ENCODE measurements at places on chromosomes 7 and 10.
A peak's percentile ranks its signal among the peaks of the same experiment; 100 is the strongest.

- no peak for DNase-seq
Measured at GRCh38 chr10:107425931-107426553, 261.5 kb upstream of the SORCS1 start.

DNA sequence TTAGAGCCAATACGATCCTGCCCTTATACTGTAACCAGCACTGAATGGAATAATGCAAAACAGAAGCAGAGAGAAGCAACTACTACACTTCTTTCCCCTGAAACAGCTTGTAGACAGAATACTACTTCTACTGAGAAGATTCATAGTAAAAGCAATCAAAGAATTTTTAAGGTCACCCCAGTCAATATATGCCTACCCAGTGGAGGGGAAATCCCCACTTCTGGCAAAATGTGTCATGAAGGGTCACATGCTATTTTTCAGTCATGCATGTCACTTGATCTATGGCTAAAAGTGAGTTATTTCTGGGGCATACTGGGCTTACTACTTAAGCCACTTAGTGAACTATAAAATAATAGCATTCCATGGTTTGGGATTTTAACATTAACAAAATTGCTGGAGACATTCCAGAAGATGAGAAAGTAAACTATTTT lies 25.6 kb downstream of the IRF5 start:
- DNase-seq = no peak

GRCh38 chr7:151129117-151129959 lies 38.2 kb downstream of the GBX1 start:
- no peak for DNase-seq

DNA sequence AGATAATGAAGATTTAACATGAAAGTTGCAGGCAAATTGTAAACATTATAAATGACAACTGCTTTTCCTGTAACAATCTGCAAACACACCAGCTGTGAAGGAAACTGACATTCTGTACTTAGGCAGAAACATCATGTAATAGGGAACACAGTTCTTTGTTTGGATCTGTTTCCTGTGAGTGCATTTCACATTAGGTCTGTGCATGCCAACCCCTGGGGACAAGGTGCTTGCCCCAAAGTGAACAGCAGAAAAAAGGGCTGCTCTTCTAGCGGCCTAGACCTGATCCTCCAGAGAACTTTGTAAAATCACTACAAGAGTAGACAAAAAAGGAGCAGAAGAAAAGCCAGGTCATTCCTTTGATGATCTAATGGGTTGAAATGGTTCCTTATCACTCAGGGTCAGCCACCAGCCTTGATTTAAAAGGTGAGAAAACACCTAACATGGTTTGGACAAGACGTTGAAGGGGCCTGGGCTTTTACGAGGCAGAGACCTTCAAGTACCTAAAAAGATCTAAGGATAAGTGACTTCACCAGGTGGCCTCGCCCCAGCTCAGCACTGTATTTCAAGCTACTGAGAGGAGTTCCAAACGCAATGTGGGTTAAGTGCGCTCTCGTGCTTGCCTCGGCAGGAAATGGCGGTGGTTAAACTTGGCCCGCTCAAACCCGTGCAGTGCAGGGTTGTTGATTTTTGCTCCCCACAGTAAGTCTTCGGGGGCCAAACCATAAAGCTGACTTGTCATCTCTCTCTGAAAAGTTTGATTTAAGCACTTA lies 249.7 kb downstream of the CREB5 start:
- DNase-seq = no peak

DNA sequence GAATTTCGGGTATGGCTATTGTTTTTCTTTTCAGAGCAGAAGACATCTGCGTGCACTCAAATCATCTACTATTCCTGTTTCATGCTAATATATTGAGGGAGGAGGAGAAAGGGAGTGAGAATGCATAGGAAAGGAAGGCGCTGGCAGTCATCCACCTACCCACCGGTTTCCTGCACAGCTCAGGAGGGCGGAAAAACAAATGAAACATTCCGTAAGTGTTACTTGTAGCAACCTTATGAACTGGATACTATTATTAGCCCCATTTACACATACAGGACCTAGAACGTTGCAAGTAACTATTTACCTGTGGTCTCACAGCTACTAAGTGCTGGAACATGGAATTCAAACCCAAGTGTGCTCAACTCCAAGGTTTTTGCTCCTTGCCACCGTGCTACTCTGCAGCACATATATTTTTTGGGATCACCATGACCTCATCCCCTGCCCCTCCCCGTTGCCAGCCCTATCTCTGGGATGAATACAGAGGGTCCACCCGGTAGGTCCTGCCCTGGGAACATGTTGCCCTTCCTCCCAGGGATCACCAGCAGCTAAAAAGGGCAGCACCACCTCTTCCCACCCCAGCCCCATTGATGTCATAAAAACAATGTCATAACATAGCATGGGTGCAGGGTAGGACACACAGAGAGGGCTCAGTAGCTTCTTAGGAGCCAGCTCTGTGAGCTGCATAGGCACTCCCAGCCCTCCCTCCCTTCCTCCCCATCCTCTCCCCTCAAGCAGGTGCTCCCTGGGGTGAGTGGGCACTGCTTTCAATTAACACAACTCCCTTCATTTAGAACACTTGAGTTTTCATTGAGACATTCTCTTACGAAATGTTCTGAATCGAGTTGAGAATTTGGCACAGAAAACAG lies 16.9 kb downstream of the GFRA1 start:
- no peak for DNase-seq

DNA sequence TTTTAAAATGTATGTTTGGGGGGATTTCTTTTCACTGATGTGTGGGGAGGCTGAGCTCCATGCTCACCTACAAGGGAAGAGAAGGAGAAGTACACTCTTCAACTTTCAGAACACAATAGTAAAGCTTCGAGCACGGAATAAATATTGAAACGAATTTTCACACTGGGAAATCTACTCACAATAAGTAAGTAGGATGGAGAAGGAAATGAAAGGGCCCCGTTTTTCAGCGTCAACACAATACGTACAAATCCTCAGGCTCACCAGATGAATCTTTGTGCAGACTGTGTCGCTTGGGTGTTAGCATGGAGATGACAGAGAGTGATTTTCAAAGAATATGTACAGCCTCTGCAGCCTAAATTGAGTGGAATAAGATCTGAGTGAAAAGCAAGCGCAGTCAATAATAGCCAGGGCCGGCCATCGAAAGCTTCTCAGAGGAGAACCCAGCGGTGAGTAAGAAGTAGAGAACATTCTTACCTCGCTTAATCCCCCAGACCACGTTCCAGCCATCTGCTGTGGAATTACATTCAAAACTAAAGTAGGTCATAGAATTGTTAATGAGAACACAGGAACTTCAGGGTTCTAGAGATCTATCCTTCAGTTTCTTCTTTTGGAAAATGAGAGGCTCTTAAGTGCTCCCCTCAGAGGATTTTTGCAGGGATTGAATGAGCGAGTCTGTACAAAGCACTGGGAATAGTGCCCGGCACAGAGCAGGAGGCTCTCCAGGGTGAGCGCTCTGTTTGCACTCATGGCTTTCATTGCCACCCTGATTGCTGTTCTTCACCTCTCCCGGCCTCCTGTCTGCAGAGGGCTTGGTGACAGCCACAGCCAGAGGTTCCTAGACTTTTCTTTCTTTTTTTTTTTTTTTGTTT lies 292.8 kb downstream of the SFMBT2 start:
- no peak for DNase-seq

- DNase-seq = no peak
Measured at GRCh38 chr7:51187941-51188340, 128.7 kb downstream of the COBL start.

DNA sequence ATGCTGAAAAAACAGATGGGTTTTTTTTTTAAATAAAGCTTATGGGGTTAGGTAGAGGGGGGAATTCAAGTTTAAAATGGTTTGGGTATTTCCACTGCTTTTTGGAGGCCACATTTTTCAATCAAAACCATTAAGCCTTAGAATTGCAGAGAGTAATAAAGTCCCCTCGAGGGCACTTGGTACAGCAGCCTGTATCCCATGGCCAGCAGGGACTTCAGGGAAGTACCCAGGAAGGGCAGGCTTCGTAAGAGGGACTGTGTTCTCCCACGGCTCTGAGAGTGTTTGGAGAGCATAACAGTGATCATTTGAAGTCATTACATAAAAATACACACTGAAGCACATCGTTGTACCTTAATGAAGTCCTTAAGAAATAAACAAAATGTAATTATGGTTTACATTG lies 432.7 kb downstream of the DPP6 start:
- no peak for DNase-seq

GRCh38 chr10:86723009-86723408 lies 33.4 kb upstream of the BMPR1A start:
- DNase-seq = no peak

GRCh38 chr10:101710059-101710695 lies 15.2 kb upstream of the FBXW4 start:
- DNase-seq = no peak

- no peak for DNase-seq
Measured at GRCh38 chr10:35225204-35225603, 98.6 kb downstream of the CREM start.

DNA sequence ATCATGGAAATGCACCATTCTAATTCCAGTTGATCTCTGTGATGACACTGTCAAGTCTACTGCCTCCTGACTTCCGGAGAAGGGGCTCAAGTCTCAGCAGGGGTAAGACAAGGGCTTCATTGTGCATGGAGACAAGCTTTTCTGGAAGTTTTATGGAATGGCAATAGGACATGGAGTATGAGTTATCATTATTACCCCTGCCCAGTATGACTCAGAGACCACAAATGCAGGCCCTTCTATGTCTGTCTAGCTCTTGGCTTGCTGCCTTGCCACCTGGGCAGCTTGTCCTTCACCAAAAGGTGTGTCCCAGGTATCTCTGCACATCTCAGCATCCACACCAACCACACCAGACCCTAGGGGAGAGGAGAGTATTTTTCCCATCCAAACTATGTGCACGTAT lies 34.9 kb upstream of the KIAA1217 start:
- DNase-seq = no peak

DNA sequence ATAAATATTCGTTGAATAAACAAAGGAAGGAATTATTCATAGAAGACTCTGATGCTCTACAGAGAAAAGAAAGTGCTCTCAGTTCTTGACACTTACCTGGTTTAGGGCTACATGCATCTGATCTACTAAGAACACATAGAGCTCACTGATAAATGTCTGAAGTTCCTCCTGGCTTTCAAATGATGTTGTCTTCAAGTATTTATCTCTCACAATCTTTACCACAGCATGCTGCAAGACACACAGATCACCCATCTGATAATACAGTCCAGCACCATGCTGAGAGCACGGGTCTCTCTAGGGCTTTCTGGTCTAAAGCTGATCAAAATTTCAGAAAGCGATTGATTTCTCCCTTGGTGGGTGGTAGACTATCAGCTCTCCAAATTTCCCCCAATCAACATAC lies 44.5 kb upstream of the MRPS16 start:
- DNase-seq = no peak

DNA sequence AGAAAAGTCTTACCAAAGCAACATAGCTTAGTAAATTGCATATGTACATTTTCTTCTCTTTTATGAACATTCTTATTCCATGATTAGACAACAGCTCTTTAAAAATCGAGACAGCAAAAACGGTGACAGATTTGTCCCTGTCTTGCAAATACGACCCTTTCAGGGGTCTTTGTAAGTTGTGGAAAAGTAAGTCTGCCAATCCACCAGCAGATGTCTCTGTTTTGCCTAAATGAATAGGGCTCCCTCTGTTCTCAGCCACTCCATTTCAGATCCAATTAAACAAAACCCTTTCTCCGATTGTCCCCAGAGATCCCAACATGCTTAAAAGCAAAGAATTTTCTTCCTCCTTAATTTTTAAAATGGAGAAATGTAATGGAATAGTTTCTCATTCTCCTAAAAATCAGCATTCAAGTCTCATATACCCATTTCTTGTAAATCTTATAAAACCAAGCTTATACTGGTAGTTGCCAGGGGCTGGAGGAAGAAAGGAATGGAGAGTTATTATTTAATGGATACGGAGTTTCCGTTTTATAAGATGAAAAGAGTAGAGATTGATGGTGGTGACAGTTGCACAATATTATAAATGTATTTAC lies 61.0 kb upstream of the NFE2L3 start:
- DNase-seq = peak; percentile 37

- DNase-seq = peak; percentile 80
Measured at GRCh38 chr7:135281363-135281949, 47.8 kb downstream of the STRA8 start.

DNA sequence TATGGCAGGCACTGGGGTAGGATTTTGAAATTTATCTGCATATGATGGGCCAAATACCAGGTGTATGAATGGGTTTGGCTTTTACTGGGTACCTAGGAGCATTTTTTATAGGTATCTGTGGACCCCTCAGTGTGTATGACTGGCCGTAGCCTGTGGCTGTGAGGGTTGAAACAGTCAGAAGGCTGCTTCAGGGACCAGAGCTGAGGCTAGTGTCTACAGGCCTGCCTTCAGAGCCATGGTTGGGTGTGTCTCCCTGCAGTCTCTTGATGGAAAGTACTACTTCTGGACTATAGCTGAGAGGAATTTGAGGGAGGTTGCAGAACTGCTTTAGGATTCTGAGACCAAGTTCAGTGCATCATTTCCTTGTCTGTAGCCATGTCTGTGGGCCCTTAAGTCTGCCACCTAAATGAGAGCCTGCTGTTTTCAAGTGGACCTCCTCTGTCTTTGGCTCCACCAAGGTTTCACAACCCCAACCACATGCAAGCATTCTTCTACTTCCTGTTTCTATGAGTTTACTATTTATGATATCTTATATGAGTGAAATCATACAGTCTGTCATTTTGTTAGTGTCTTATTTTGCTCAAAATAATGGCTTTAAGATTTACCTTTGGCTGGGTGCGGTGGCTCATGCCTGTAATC lies 19.9 kb upstream of the ZNF138 start:
- no peak for DNase-seq

GRCh38 chr10:86365346-86366032 lies 1.1 kb downstream of the GRID1 start:
- no peak for DNase-seq

- no peak for DNase-seq
Measured at GRCh38 chr10:21270976-21271375, 254.5 kb downstream of the SKIDA1 start.

DNA sequence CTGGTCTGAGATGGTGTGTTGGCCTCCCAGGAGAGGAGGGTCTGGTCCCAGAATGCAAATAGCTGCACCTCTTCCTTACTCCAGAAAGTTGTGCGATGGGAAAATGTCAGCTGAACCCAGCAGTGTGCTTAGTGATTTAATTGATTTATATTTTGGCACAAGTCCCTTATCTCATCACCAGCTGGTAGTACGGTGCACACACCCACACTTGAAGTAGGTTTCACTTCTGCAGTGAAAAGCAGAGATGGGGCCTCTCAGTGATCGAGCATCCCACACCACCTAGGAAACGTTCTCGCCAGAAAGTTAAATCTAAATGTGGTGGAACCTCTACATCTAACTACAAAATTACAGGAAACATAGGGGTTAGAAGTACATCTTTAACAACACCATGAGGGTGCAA lies 80.4 kb downstream of the UBE3C start:
- DNase-seq = no peak

DNA sequence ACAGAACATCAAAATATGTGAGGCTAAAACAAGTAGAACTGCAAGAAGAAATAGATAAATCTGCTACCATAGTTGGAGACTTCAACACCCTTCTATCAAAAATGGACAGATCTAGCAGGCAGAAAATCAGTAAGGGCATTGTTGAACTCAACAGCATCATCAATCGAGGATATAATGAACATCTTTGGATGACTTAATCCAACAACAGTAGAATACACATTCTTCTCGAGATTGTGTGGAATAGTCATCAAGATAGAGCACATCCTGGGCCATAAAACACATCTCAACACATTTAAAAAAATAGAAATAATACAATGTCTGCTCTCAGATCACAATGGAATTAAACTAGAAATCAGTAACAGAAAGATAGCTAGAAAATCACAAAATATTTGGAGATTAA lies 9.9 kb downstream of the IGFBP1 start:
- no peak for DNase-seq

GRCh38 chr10:83862723-83863122 lies 276.6 kb upstream of the GHITM start:
- no peak for DNase-seq

- no peak for DNase-seq
Measured at GRCh38 chr10:116110736-116111135, 162.3 kb downstream of the GFRA1 start.

All from SK-N-MC (cell line).